Muscle of arm (tissue), 14 donors: ENCODE measurements at places on chromosomes 12 and 14.

DNA sequence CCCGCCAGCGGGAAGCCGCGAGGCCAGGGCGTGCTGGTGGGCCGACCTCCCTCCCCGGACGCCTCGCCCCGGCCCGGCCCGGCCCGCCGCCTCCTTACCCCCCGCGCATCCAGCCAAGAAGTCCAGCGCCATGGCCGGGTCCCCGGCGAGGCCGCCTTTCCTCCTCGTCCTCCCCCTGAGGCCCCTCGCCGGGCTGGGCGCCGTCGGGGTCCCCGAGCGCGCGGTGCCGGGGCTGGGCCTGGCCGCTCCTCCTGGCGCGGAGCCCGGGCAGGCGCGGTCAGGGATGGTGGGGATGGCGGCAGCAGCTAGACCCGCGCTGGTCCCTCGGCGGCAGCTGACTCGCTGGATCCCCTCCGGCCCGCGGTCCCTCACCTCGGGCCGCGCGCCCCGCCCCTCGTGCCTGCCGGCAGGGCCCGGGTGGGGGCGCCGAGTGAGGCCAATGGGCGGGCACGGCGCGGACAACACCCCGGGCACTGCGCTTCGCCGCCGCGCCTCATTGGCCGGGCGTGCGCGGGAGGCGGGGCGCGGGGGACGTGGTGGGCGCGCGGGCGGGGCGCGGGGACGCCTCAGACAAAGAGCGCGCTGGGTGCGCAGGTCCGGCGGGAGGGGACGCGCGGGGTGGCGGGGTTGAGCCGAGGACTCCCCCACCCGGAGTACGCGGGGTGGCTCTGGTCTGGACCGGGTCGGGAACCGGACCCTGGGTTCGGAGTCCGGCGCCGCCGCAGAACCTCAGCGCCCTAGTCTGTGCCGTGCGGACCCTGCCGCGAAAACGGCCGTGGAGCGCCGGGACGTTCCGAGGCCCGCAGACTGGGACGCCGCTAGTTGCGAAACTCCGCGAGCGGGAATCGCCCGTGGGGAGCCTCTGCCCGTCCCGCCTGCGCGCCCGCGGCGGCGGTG, at the start of gene SLC25A29:
SLC25A29 (minus strand) TSS at position 344 of the 897 bp plus-strand sequence; CDS start at position 132, 212 bp downstream.
- DNase-seq, result peak; percentile 76

GRCh38 chr12:96770219-96771102, 136.6 kb upstream of the NEDD1 start:
- DNase-seq, result no peak

DNA sequence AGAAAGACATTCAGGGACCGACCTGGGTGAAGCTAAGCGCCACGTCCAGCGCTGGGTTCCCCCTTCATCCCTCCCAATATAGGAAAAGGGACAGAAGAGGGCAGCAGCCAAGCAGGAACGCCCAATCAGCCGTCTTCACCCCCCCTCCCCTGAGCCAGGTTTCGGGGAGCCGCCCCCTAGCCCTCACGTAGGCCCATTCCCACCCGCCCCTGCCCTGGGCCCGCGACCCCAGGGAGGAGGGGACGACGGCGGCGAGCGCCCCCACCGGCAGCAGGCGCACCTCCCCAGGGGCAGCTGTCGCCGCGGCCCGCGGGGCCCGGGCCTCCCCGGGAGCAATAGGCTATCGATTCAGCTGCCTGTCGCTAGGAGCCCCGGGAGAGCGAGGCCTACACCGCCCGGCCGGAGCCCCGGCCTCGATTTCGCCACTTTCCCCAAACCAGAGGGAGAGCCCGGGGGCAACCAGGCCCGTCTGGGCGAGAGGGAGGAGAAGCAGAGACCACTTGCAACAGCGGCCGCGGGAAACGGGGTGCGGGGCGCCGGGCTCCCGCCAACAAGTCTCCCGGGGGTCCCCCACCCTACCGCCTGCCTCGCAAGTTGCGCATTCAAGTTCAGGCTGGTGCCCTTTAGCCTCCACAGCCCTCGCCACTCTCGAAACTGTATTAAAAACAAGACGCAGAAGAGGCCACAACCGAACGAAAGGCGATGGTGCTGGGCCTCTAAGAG, 1.3 kb downstream of the DCAF5 start:
- peak; percentile 73 for DNase-seq

GRCh38 chr14:50786751-50787464, 44.1 kb downstream of the NIN start:
- DNase-seq, result no peak

- no peak for DNase-seq
Observed at GRCh38 chr12:124869059-124869665, 5.5 kb upstream of the SCARB1 start.

DNA sequence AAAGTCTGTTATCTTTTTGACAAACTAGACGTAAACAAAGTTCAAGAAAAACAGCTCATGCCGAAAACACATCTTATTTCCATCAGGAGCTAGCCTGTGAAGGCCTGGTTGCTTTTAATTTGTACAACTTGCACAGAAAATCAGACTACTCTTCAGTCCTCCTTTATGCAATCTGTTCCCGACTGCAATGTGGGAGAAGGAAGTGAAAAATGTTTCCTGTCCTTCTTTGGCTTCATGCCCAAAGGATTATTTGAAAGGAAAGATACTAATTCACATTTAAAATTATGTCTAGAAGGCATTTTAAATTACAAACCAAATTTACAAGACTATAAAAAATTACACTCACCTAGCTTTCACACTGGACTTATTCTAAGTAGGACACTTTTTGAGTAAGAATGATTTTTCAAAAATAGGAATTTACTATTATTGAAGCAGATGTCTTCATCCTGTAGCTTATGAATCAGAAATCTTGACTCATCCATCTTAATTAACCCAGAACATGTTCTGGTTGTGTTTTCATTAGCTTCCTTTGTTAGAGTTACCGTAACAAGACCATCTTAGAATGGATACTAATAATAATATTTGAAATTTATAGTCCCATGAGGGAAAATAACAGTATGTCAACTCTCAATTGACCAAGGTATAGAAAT, 272.6 kb downstream of the PRKD1 start:
- DNase-seq, result no peak

GRCh38 chr12:117561990-117562389, 200.6 kb upstream of the NOS1 start:
- DNase-seq, result no peak

DNA sequence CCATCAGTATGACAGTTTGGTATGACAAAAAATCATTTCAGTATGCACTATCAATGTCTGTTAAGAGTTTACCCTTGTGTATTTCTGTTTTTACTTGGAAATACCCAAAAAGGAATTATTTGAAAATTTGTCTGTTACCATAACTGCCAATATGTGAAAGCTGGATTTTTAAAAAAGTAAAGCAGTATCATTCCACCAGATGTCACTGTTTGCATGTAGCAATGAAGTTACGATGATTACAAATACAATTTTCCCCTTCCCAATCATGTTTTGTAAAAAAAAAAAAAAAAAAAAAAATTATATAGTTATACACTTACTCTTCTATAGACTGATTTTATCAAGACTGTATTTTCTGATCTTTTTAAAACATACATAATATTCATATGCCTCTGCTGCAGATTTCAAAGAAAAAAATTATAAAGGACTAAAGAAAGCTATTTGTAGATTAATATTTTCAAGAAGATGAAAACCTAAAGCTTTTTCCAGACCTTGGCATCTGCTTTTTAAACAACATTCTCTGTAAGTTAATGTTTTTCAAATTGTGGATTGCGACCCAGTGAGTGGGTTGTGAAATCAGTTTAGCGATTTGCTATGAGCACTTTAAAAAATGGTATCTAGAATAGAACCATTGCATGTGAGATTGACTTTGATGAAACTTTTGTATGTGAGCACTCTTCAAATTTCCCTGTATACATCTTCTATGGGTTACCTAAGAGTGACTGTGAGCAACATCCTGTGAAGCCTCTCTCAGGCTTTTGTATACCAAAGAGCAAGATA, 114.2 kb downstream of the TTC6 start:
- DNase-seq, result peak; percentile 39
